ENCODE measurements at places on chromosomes 1 and 21. TPM values are rescaled to one million over a fixed set of nuclear protein-coding genes. Genes with fewer than 3 reads are reported as not detected.

SYPL2 gene
- total RNA-seq, result under 0.01 TPM

CACNA1S gene
- total RNA-seq, result not detected

B3GALT5 gene
- not detected for total RNA-seq

UBXN10 gene
- total RNA-seq, result not detected

FAM177B gene
- not detected for total RNA-seq

HHIPL2 gene
- total RNA-seq, result 1.1 TPM

PRKAA2 gene
- total RNA-seq, result 0.16 TPM

C1QC gene
- total RNA-seq, result not detected

HP1BP3 gene
- total RNA-seq, result 147 TPM

SPRR1B gene
- total RNA-seq, result not detected

SAMSN1 gene
- total RNA-seq, result not detected

CELA3A gene
- not detected for total RNA-seq

KRTAP21-3 gene
- not detected for total RNA-seq

TMOD4 gene
- not detected for total RNA-seq

LCE3D gene
- total RNA-seq, result not detected

PLA2G2E gene
- total RNA-seq, result not detected

ESPN gene
- not detected for total RNA-seq

POLR3GL gene
- 12.5 TPM for total RNA-seq

IGSF3 gene
- total RNA-seq, result 7.4 TPM

Data from cardiac atrium fibroblast (primary cell).